NAMALWA (cell line): ENCODE measurements at places on chromosomes 2 and 18.
A peak's percentile ranks its signal among the peaks of the same experiment; 100 is the strongest.

DNA sequence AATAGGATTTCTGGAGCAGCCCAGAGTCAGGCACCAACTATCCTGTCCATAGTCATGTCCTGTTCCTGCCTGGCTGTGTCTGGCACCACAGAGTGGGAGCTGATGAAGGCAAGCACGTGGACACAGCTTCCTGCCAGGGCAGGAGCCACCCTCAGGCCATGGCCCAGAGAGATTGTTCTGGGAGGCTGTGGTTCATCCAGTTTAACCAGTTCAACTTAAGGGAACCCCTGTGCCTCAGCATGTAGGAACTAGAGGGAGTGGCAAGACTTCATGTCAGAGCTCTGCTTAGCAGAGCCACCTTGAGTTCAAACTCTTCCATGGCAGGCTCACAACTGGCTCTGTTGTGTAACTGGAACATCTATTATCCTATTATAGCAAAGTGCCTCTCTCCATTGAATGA is 73.2 kb upstream of the NCKAP5 start:
- peak; percentile 4 for DNase-seq

DNA sequence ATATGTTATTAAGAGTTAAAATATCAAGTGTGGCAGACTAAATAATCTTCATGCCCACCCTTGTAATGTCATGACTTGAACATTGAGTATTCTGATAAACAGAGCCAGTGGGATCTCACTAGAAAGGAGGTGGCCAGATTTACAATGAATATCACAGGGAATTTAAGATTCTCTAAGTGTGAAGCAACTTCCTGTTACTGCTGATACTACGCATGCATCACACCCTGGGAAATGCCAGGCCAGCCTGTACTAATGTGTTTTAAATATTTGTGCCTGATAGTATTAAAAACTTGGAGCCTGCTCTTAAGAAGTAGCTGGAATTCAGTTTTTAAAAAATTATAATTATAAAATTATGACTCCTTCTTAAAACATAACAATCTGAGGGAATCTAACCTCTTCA is 148.3 kb downstream of the LAMA3 start:
- peak; percentile 7 for DNase-seq

DNA sequence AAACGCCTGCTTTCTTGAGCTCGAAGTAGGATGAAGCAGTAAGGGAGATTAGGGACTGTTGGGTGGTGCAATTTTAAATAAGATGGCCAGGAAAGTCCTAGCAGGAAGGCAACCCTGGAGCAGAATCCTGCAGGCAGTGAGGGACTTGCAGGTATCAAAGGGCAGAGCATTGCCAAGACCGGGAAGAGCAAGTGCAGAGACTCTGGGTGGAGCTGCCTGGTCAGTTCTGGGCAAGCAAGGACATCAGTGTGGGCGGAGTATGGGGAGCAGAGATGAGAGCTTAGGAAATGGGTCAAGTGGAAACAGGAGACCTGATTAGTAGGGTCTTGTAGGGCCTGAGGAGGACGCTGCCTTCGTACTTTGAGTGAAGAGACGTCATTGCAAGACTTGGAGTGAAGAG is 64.4 kb upstream of the NCK2 start:
- DNase-seq = no peak

- DNase-seq = no peak
Observed at GRCh38 chr2:55454121-55454520, 34.5 kb upstream of the CCDC88A start.

DNA sequence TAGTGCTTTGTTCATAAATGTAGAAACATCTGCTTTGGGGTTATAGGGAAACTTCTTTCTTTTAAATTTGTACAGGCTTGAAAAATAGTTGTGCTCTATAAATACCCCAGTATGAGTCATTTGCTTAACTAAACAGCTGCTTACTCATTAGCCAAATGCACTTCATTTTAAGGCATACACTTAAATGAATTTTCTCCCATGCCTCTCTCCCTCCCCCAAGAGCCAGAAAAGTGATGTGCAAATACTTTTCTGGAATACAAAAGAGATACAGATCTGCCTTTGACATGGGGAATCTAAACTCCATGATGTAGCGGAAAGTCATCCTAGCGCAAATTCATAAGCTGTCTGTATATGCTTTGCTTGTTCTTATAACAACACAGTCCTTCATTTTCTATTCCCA is 469.4 kb downstream of the DLGAP1 start:
- no peak for DNase-seq

DNA sequence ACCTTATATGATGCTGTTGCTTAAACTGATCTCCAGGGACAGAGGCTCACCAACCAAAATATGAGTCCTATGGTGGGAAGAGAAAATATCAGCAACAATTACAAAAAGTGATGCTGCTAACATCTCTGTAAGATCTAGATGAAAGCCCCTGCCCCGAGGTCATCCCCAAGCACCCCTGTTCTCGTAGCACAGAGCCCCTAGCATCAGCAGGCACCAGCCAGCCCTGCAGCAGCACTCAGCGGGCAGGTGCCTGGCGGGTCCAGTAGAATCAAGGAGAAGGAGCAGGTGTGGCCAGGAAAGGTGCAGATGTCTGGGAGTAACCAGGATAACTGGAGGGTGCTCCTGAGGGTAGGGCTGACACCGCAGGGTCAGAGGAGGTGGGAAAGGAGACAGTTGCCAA is 474.2 kb upstream of the MYT1L start:
- no peak for DNase-seq

DNA sequence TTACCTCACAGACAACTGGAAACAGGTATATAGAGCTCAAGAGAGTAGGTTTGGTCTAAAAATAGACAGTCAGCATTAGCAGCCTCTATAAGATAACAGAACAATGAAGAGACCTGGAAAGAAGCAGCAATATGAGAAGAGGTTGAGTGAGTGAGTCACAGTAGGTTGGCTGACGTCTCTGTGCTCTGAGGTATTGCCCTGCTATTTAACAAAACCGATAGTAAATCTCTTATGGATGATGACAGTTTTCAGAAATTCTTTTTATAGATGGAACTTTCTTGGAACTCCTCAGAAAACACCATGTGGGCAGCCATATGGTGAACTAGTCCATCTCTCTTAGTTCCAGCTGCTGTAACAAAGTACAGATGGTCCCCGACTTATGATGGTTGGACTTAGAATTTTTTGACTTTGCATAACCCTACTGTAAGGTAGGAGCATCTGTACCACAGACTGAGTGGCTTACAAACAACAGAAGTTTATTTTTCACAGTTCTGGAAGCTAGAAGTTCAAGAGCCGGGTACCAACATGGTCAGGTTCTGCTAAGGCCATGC is 123.5 kb downstream of the MBD2 start:
- DNase-seq = no peak

- DNase-seq = no peak
Observed at GRCh38 chr18:25097569-25098056, 254.4 kb downstream of the ZNF521 start.

GRCh38 chr18:76619621-76620315 is 124.7 kb upstream of the ZNF516 start:
- DNase-seq = no peak

DNA sequence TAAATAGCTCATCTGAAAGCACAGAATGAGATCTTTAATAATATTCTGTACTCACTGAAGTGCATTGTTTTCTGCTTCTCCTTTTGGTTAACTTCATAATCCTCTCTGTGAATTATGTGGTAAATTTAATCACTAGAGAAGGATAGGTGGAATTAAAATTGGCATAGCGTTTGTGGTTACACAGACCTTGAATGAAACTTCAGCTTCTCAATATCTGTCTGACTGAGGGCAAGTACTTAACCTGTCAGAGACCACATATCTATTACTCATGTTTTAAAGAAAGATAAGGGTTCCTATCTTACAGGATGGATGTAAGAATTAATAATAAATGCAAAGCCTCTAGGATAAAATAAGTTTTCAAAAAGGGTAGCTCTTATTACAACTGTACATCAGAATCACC is 861.8 kb downstream of the TRIB2 start:
- no peak for DNase-seq

- no peak for DNase-seq
Observed at GRCh38 chr2:191714925-191715324, 37.0 kb downstream of the NABP1 start.

DNA sequence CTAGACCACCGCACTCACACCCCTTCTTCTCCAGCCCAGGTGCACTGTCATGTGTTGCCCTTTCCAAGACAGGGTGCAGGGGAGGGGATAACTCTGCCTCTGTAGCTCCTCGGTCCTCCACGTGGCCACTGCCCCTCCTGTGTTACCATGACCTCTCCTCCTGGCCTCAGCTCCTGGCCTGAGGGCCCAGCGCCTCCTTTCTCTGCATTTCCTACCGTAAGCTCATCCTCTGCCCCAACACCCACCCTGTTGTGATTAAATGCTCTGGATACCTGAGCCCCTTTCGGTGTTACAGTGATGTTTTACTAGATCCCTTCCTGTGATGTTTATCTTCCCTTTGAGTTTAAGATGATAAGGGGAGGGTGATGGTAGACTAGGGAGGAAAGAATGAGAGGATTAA is 242.3 kb downstream of the PTPRM start:
- no peak for DNase-seq

- no peak for DNase-seq
Observed at GRCh38 chr2:42371611-42372473, 10.8 kb upstream of the COX7A2L start.

DNA sequence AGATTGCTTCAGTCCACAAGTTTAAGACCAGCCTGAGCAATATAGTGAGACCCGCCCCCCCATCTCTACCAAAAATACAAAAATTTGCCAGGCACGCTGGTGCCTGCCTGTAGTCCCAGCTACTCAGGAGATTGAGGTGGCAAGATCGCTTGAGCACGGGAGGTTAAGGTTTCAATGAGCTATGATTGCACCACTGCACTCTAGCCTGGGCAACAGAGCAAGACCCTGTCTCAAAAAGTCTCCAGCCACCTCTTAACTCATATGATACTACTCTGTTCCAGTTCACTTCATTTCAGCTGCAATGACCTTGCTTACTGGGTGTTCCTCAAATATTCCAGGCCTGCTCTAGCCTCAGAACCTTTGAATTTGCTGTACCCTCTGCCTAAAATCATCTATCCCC is 11.4 kb downstream of the MEMO1 start:
- no peak for DNase-seq

DNA sequence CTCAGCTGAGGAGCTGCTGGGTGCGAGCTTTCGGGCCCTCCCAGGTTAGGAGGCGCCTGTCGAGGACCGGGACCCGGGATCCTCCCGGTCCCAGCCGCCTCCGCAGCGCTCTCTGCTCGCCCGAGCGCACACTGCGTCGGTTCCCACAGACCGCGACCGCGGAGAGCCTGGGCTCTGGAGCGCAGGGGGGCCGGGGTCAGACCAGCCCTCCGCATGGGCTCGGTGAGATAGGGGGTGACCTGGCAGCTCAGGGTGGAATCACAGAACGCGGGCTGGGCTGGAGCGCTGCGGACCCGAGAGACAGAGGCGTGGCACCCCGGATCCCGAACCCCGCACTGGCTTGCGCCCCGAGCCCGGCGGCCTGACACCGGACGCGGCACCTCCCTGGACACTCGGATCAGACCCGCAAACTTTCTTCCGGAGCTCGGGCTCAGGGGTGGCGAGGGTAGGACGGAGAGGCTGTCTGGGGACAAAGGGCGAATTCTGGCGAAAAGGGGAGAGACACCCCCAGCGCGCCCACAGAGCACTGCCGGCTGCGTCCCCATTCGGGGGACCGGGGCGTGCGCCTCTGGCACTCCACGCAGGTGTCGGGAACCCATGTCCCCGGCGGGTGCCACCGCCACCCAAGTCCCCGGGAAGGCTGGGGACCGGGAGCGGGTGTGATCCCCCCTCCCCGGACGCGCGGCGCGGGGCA is 612 bp downstream of the DIPK1C start:
- DNase-seq = no peak

DNA sequence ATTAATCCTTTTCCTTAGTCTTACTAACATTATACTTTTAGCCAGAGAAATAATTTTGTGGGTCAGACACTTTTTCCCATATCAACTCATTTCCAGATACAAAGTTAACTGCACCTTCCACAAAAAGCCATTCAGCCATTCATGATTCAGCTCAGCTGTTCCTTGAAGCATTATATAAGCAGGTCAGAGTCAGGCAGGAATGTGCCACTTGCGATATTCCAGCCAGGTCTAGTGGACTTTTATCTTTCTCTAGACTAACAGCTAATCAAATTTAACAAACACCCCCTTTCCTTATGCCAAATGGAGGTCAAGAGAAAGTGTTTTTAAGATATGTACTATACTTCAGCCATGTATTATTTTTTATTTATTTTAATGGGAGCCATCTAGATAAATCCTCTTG is 75.6 kb upstream of the EPB41L3 start:
- no peak for DNase-seq

DNA sequence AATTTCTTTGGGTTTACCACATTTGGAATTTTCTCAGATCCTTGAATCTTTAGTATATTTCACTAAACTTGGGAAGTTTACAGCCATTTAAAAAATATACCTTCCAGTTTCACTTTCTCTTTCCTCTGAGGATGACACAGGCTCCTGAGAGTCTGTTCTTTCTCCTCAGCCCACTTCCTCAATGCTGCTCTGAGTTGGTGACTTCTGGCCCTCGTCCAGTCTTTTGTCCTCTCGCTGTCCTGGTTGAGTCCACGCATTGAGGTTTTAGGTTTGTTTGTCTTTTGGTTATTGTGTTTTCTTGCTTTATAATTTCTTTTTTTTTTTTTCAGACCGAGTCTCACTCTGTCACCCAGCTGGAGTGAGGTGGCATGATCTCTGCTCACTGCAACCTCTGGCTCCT is 40.7 kb upstream of the GALR1 start:
- peak; percentile 26 for DNase-seq

- DNase-seq = no peak
Observed at GRCh38 chr2:169159686-169160085, 90.3 kb downstream of the DHRS9 start.

GRCh38 chr2:120653046-120653445 is 82.6 kb upstream of the GLI2 start:
- DNase-seq = no peak

DNA sequence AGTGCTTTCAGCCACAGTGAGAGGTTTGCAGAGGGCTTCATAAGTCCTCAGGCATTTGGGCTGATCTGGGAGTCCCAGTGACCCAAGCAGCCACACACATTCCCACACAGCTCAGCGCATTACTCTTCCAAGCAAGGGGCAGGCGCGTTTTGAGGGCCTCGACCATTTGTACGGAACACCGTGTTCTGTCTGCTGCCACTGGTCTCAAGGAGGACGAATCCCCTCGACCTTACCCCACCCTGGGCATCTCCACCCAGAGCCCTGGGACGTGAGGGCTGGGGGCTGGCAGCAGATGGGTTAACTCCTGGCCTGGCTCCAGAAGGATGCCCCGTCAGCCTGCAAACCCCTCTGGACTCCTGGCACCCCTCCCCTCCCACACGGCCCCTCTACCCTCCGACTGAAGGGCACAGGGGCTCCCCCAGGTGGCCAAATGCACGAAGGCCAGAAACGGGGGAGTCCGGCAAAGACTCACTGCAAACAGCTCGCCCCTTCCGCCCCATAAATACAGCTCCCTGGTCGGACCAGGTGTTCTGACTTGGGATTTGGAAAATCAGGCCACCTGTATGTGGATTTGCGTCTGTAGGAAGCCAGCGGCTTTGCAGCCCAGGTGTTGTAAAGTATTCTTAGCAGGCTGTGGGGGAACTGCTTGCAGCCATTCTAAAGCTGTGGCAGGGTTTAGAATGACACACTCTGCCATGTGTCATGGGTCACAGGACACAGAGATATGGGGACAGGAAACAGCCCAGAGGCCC is 33.6 kb upstream of the PTMA start:
- DNase-seq = peak; percentile 98
